ENCODE measurements at places on chromosomes 16 and 17.

DNA sequence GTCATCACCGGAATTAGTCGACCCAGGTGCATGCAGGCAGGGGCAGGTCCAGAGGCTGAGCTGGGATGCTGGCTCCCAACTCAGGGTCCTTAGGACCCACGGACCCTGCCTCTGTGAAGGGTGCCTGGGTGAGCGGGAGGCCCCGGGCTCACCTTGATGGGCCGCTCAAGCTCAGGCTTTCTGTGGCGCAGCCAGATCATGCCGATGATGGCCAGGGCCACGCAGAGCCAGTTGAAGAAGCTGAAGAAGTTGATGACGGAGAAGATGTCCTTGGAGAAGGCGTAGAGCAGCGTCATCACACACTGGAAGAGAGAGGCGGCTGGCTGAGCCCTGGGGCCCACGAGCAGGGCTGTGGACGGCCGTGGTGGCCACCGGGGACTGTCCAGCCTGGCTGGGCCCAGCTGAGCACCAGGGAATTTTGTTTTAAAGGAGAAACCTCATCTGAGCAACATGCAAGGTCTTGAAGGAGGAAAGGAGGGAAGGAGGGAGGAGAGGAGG is 32.9 kb downstream of the SLC7A5 start:
- no peak for DNase-seq

DNA sequence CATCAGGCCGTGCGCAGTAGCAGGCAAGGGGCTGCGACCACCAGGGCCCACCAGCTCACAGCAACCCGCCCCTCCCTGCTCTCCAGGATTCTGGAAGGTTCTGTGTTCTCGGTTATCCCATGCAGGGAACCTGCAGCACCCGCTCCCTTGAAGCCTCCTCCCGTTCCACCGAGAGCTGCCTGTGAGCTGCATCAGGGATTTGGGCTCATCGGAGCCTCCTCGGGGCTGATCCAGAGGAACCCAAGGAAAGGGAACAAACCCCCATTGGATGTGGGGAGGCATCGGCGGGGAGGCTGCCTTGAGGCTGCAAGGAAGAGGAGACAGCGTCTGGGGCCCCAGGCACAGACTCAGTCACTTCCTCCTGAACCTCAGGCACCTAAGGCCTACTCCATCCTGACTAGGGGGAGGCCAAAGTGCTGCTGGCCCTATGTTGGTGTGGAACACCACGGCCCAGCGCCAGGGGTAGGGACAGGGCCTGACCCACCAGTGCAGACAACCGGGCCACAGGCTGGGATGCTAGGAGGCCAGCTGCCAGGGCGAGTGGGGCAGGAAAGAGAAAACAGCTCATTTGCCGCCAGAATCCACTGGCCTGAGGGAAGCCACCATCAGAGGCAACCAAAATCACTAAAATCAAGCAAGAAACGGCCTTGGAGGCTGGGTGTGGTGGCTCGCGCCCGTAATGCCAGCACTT is 14.4 kb upstream of the LGALS3BP start:
- DNase-seq: no peak

DNA sequence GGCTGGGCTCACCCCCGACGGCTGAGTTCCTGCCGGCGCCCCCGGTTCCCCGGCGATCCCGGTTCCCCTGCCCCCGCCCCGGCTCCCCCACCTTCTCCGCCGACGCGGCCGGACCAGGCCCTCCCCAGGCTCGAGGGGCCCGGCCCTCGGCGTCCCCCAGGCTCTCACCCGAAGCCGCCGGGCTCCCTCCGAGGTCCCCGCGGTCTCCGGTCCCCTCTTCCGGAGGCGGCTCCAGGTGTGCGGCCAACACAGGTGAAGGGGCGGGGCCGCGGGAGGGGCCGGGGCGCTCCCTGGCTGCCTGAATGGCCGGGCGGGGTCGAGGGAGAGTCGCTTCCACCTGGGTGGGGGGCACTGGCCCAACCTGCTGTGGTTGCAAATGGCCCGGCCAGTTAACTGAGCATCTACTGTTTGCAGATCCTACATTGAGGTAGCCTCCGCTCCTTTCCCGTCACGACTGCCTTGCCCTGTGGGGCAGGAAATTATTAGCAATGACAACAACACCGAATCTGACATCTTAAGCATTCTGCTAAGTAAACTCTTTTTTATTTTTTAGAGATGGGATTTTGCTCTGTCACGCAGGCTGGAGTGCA is at the start of gene BICDL2:
Gene BICDL2, minus strand, starts transcription at position 219 of the 590 bp plus-strand sequence. CDS start 1,448 bp downstream, outside the sequence.
- DNase-seq: no peak

- DNase-seq: no peak
Measured at GRCh38 chr17:20998571-20999043, 44.2 kb downstream of the USP22 start.

- DNase-seq: no peak
Measured at GRCh38 chr16:2531371-2531695, at the start of gene CEMP1. Gene CEMP1 (minus strand): TSS chr16:2531408. CDS start chr16:2531073, 335 bp downstream.

- DNase-seq: no peak
Measured at GRCh38 chr16:69466547-69466946, 42.1 kb downstream of the CYB5B start.
